ENCODE measurements at places on chromosomes 1 and 21.

DNA sequence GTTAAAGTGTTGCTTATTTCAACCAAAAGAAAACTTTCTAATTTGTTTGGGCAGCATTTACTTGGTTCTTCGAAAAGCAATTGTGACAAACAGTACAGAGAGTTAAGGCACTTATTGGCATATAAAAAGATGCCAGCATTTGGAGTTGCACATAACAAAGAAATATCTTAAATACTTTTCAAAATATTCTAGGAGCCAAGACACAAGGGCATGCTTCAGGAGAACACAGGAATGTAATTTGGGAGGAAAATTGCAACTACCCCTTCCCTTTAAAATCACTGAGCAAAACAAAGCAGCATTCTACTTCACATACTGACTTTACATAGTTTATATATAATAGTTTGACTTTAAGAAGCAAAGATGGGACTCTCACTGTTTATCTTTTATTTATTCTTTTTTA, 4.6 kb upstream of the TIE1 start:
- no peak for DNase-seq

GRCh38 chr1:46333300-46334029, 7.1 kb upstream of the NSUN4 start:
- DNase-seq = peak; percentile 45

DNA sequence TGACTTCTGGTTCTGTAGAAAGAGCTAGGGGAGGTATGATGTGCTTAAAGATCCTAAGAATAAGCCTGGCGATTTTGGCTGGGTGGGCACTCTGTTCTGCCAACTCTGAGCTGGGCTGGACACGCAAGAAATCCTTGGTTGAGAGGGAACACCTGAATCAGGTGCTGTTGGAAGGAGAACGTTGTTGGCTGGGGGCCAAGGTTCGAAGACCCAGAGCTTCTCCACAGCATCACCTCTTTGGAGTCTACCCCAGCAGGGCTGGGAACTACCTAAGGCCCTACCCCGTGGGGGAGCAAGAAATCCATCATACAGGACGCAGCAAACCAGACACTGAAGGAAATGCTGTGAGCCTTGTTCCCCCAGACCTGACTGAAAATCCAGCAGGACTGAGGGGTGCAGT, 93.3 kb downstream of the PAPPA2 start:
- DNase-seq = no peak

GRCh38 chr1:234503193-234504050, 24.4 kb upstream of the TARBP1 start:
- no peak for DNase-seq

GRCh38 chr1:9238550-9238949, 4.0 kb downstream of the H6PD start:
- no peak for DNase-seq

All from A549 (cell line).